Right lobe of liver (tissue), 6 donors: ENCODE measurements at places on chromosomes 3 and 15. TPM values are rescaled to one million over a fixed set of nuclear protein-coding genes. Genes with fewer than 3 reads are reported as not detected.

DNA sequence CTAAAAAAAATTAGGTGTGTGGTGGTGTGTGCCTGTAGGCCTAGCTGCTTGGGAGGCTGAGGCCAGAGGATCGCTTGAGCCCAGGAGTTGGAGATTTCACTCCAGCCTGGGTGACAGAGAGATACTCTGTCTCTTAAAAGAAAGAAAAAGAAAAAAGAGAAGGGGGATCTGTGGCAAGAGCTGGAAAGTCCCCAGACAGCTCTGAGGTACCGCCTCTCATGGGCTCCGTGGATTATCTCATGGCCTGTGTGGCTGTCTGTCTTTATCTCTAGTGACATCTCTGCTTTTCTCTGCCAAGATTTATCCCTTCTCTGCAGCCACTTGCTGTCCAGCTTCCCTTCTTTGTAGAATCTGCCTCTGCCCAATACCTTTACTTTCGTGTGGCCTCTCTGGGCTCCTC, 5.7 kb downstream of the EXOSC7 start:
- DNase-seq = no peak

DNA sequence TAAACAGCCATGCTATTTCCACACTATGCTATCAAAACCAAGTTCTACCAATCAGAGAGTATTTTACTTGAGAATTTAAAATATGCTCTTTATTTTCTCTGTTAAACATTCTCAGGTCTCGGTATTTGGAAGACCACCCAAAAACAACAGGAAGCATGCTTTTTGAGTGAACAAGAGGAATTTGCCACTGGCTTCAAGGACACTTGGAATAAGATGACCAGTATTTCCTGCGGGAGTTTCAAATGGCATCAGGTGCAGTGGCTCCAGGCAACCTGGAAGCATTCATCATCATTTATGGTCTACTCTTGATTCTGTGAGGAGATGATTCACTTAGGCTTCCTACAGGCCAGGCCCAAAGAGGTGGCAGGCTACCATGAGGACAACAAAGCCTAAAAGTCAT, 305.7 kb upstream of the ATP11B start:
- DNase-seq = no peak

DNA sequence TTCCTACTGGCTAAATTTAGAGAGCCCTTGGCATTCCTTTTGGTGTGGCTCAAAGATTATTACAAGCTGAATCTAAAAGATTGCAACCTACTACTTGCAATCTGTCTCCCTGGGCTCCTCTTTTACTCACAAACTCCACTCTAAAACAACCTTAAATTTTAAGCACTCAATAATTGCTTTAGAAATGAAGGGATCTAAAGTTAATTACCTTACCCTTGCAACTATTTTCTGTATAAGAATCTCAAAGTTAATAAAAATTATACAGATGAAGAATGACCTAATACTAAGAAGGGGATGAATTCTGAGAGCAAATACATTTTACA, 60.2 kb downstream of the ESYT3 start:
- no peak for DNase-seq

DNA sequence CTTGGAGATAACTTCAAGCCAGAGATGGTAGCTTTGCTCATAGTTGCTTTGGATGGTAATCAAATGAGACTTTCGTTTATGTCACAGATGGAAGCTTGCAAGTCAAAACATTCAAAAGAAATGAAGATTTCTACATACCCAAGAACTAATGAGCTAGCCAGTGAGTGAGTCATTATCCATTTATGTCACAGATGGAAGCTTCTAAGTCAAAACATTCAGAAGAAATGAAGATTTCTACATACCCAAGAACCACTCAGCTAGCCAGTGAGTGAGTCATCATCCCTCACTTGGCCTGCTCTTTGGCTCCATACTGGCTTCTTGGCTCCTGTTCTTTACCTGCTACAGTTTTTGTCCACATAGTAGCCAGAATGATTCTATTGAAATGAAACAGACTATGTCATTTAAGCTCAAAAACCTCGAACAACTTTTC, 559.8 kb upstream of the CBLB start:
- DNase-seq = no peak

GRCh38 chr3:50015918-50016317, 72.8 kb upstream of the RBM5 start:
- no peak for DNase-seq

- no peak for DNase-seq
Observed at GRCh38 chr15:63848879-63849551, 15.3 kb upstream of the HERC1 start.

DNA sequence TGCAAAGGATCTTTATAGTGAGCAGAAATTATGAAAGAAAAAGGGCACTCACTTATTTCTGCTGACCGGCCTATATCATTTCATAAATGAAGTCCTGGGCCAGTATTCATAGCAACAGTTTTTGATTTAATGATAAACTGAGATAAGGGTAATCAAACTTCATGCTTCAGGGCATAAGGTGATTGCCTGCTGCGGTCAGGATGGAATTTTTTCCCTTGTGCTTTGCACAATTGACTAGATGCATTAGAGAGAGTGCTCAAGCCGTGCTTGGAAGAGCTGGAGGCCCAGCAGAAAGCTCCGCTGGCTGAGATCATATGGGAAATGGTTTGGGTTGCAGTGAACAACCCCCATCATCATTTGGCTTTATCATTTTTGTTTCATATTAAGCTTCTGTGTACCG, 10.4 kb downstream of the SEMA6D start:
- DNase-seq = no peak

DNA sequence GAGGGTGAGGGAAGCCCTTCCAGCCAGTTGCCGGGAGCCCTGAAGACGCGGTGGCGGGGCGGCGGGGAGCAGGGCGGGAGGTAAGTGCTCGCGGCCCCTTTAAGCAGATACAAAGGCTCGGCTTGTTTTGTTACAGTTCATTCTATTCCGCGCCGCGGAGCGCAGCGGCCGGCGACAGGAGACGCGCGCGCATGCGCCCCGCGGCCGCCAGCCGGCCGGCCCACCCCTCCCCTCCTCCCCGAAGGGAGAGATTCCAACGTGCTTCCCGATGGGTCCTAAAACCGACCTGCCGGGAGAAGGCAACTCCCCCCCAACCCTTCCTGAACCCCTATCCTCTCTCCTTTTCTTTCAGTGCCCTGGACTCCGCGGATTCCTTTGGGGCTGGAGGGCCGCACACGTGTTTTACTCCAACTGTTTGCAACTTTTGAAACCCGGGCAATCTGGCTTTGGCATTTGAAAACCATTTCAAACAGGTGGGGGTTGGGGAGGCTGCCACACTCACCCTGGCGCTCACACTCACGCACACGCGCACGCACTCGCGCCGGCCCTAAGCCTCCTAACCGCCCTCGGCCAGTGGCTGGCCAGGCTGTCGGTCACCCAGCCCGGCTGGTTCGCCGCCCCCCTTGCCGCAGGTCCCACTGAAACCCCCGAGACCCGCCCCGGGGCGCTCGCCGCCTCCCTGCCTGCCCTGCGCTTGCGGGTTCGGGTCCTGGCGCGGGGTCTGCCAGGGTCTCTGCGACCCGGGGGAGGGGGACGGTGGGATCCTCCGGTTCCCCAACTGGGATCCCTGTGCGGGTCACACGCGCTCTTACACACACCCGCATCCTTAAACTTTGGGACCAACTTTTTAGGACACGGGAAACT, at the start of gene MAGI1:
Gene MAGI1, minus strand, starts transcription at position 193 of the 864 bp plus-strand sequence. CDS start 610 bp downstream, outside the sequence.
- DNase-seq = peak; percentile 95

Gene AGBL1
- total RNA-seq = not detected

Gene CYP1A2
- total RNA-seq = 97.1 TPM

Gene RTP4
- 2.4 TPM for total RNA-seq
